ENCODE measurements at places on chromosomes 12 and 14.

GRCh38 chr14:53921027-53921426, 35.6 kb downstream of the BMP4 start:
- DNase-seq: no peak

DNA sequence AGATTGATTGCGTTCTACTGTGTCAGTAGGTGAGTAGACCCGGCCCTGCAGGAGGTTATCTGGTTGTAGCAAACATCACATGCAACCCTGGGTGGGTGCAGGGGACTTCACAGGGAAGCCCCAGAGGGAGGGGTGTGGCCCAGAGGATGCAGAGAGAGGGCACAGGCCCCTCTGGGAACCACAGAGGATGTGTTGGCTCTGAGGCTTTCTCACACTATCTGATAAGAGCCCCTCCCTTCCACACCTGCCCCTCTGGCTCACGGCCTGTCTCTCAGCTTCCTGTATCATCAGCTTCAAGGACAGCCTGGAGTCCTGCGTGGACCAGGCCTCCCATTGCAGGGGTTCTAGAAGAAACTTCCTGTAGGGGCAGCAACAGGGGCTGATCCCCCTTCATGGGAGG, 101.9 kb downstream of the RIN3 start:
- DNase-seq: no peak

DNA sequence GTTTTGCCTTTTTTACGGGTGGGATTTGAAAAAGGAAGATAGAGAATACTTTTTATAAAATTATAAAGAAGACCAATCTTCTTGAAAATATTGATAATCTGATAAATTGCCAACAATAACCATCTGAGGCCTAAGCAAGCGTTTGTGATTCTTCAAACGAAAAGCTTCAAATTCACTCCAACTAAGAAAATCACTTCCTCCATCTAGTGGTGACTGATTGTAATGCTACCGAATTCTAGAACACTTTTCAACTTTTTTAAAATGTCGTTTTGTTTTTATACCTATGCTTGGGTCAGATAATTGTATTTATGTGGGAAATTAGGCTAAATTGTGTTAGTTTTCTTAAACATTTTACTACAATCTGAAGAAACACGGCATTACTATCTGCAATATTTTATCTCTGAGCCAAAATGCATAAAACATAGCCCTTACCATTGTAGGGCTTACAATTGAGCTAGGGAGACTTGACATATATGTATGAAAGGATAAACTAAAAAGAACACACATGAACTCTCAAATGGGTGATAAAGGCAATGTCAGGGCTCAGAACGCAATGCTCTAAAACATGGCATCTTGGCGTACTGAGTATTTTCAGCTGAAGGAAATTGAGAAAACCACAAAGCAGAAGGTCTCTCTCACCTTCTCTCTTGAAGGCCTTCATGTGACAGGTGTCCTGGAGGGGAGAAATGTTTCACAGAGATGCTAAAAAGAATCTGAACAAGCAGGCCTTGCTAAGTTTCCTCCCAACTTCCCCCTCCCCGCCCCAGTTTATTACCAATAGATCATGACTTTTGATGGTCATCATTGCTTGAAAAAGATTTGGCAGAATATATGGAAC, 36.8 kb upstream of the G2E3 start:
- peak; percentile 66 for DNase-seq

DNA sequence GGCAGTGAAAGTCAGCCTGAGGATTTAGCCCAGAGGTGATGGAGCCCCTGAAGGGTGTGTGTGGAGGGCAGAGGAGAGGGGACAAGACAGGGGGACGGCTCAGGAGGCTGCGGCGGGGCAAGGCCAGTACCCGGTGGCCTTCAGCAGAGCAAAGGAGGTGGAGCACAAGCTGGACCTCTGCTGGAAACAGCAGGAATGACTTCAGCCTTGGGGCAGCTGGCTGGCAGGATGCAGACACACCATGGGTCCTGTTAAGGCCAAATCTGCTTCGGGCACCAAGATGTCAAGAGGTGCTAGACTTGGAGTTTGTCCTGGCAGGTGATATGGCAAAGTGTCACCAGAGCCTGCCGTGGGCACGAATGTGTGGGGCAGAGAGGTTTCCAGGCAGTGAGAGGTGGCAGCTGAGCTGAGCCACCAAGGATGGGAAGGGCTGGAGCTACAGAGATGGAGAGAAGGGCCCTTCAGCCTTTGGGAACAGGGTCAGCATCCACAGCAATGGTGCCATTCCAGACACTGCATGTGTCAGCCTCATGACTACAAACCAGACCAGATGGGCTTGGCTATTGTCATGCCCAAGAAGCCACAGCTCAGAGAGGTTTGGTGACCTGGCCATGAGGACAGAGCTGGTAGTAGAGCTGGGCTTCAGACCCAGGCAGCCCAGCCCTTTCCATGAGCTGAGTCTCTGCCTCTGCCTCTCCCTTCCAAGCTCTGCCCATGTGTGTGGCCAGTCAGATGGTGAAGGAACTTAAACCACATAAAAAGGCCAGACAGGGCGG, 91.9 kb downstream of the LGMN start:
- no peak for DNase-seq

DNA sequence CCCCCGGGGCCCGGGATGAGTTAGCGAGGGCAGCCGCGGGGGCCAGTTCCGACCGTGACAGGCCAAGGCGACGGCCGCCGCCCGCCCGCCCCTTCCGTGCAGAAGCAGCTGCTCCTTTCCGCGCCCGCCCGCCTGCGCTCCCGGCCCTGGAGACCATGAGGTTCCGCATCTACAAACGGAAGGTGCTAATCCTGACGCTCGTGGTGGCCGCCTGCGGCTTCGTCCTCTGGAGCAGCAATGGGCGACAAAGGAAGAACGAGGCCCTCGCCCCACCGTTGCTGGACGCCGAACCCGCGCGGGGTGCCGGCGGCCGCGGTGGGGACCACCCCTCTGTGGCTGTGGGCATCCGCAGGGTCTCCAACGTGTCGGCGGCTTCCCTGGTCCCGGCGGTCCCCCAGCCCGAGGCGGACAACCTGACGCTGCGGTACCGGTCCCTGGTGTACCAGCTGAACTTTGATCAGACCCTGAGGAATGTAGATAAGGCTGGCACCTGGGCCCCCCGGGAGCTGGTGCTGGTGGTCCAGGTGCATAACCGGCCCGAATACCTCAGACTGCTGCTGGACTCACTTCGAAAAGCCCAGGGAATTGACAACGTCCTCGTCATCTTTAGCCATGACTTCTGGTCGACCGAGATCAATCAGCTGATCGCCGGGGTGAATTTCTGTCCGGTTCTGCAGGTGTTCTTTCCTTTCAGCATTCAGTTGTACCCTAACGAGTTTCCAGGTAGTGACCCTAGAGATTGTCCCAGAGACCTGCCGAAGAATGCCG, 699 bp downstream of the MGAT2 start:
- DNase-seq: peak; percentile 80

DNA sequence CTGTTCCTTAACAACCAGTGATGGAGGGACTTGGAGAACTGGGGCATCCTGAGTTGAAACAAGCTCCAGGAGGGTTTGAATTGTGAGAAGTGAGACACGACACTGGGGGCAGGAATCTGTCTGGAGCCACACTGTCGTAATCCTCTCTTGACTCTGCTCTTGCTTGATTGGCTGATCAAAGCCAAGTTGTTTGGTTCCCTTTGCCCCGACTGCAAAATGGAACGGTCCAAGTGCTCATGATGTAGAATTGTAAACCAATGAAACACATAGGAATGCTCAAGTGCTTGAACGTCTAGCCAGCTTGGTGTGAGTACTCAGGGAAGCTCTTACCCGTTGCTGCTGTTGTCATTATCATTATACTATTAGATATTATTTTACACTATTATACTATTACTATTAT, 98.1 kb downstream of the TMEM132C start:
- DNase-seq: no peak

- DNase-seq: no peak
Observed at GRCh38 chr12:69252033-69252432, 12.7 kb downstream of the CPSF6 start.

DNA sequence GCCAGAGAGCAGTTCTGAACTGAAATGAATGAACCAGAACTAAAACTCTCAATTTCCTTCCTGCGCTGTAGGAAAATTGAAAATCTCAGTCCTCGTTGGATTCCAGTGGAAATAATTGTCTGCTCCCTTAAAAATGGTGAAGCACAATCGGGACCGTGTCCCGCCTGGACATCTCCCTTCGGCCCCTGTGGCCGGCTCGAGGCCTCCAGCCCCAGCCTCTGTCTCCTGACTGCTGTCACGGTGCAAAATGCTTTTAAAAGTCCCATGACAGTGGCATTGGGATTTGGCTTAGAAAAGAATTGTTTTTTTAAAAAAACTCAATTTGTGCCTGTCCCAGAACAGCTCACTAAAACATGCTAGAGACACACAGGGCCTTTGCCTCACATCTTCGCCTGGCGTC, 142.5 kb downstream of the ZNF664 start:
- no peak for DNase-seq

DNA sequence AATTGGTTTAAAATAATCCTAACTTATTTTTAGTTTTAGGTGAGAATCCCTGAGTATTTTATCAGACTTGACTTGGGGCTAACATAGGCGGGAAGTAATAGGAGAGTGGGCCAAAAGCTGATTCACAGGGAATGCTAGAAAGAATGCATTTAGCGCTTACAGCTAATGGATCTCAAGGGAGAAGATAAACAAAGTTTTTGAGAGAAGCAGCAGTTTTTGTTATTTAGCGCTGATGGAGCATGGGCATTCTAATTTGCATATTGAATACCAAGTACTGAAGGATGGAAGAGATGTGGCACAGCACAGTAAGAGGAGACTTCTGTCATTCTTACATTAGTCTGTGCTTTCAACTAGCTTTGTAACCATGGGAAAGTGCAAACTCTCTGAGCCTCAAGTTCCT, 436.0 kb upstream of the FBXO33 start:
- DNase-seq: no peak

DNA sequence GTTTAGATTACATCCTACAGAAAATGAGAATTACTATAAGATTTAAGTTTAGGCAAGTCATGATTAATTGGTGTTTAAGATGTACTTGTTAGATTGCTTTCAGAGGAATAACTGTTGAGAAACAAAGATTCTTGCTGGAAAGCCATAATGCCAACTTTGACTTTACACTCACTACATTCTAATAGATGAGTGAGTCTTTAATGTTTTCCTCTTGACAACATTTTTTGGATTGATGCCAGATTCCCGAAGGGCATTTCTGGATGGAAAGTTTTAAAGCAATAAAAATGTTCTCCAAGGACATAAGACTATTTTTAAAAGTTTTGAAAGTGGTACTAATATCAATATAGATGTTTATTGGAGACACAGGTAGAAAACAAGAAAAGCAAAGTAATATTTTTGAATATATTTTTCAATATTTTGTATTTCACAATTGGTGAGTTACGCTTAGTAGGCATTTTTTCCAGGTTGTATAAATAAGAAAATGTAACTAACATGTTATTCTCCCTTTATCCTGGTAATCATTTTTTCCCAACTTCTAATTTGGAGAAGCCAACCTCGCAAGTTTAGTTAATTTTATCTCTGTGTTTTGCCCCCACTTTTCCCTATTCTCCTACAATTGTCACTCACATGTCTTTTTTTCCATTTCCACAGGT, 307.3 kb downstream of the CEP128 start:
- DNase-seq: no peak

Data from RKO (cell line).